Activated CD4-positive, alpha-beta T cell treated with anti-CD3 and anti-CD28 coated beads, Interleukin-2, amount 50 U/mL, for 4 hours (primary cell): ENCODE measurements at places on chromosomes 12 and 14.

DNA sequence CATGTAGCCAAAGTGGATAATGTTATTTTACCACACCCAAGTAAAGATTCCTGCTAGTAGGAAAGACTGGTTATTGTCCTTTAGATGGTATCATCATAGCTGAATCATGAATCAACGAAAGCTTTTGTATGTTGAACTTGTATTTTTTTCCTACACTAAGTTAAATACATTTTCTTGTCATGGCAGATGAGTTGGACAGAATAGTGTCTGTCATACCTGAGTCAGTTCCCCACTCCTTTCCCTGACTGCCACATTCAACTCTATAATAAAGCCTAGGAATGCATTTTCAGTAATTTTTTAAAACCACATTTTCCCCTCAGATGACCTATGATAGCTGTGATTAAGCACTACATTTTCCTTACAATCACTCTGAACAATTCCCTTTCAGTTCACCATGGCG lies 9.3 kb upstream of the PTHLH start:
- no peak for DNase-seq

GRCh38 chr14:32826404-32827082 lies 112.1 kb upstream of the NPAS3 start:
- DNase-seq: no peak

DNA sequence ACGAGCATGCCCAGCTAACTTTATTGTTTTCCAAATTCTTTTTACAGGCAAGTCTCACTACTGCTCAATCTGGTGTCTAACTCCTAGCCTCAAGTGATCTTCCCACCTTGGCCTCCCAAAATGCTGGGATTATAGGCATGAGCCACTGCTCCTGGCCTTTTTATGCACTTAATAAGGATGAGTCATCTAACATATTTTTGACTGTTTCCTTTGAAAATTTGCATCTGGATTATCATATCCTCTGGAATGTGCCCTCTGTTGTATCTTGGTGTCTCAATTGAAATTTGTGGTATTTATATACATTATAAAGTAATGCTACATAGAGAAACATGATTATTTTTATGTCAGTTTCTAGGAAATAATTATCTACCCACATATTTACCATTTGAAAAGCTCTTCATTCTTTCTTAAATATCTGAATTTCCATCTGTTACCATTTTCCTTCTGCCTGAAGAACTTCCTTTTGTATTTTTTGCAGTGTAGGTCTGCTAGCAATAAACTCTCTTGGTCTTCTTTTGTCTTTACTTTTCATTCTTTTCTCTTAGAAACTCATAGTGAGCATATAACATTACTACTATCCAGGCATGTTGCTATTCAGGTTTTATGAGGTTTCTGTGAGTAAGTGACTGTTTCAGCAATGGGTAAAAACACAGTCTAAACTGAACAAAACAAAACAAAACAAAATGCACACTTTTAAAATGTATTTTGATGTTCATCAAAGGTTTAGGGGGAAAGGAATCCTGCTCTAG lies 52.8 kb upstream of the CNOT2 start:
- no peak for DNase-seq

DNA sequence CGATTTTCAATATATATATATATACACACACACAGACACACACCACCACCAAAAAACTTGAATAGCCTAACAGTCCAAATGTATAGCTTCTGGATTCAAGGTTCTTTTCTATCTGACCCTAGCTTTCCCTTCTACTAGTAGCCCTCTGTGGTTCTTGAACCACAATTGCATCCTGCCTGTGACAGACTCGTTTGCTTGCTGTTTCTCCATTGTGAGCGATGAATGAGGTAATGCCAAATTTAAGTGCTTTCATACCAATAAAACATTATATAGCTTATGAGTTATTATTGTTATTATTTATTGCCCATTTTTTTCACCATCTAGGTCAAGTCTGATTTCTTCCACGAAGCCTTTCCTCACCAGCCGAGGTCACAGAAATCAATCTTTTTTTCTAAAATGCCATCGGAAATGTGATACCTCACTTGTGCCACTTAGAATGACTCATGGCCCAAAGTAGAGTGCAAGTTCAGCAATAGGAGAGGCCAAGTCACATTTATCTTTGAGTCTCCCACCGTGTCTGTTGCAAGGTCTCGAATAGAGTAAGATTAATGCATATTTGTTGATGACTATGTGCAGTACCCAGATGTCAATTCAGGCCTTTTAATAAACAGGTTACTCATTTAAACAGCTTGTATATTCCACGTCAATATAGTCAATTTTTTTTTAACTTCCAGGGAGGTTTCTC lies 1015.8 kb upstream of the SEL1L start:
- DNase-seq: no peak

- DNase-seq: no peak
These were observed 66.2 kb upstream of the PTGR2 start for GRCh38 chr14:73785336-73785833.

DNA sequence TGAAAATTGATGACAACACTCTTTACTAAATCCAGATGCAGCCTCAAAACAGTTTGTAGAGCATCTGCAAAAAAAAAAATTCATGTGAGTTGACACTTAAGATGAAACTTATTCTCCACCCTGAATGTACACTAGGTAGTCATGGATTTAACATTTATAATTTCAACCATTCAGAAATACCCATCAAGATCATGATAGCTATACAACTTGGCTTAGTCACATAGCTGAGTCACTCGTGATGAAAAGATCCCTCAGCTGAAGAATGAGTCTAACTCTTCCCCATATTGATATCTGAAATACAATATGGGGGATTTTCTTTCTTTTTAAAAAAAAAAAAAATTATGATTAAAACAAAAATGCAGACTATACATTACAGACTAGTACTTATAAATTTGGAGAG lies 104.8 kb upstream of the PLEKHG7 start:
- DNase-seq: no peak

DNA sequence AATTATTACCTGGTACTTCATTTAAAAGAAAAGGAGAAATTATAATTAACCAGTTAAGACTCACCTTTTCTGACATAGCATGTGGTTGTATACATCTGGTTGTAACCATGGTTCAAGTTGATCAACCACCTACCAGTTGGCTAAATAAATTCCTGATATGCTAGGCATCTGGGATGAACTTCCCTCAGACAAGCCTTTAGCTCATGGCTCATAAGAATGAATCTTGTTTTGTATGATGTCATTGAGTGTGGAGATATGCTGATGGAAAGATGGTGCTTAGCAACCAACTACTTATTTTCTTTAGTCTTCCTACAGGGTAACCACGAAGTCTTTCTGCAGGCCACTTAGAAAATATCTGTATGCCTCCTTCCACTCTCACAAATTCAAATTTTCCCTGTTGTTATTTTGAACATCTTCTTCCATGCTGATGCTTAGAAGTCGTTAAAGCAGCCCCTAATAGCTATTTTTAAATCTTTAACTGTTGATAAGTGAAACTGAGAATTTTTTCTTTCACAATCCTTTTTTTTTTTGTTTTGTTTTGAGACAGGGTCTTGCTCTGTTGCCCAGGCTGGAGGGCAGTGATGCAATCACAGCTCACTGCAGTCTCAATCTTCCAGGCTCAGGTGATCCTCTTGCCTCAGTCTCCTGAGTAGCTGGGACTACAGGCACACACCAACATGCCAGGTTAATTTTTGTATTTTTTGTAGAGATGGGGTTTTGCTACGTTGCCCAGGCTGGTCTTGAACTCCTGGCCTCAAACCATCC lies 51.9 kb upstream of the PTHLH start:
- DNase-seq: no peak
